ENCODE measurements at places on chromosomes 12 and 14.
A peak's percentile ranks its signal among the peaks of the same experiment; 100 is the strongest.

GRCh38 chr12:124673801-124674617 is 106.6 kb upstream of the NCOR2 start:
- DNase-seq, result no peak

DNA sequence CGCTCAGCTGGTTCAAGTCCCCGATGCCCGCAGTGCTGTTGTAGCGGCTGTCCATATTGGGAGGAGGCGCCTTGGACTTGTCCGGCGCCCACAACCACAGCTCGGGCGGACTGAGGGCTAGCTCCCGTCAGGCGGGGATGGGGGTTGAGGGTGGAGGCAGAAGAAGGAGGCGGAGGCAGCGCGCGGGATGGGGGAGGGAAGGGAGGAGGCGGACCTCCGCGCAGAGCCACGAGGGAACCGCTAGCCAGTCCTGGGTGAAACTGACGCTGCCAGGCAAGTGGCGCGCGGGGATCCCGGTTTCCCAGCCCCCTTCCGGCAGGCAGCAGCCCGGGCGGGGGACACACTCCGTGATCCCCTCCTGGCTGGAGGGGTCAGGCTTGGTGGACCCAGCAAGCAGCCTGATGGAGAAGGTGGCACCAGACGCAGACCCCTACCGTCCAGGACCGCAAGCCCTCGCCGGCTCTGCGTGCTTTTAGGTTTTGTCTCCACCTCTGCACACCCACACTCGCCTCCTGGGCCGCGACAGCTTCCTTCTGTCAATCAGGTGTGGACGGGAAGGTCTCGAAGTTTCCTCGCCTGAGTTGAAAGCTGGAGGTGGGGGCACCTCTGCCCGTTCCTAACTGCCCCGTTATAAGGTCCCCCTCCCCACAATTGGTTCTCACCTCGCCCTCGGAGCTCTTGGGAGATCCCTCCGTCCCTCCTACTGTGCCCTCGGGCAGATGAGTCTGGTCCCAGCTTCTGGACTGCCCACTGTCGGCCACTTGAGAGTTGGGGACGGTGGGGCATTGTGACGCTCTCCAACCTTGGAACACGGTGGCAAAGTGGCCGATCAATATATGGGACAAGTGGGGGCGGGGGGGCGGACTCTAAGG is at the start of gene CPNE8:
TSS of gene CPNE8 (minus strand) at position 112 of the 872 bp plus-strand sequence. CDS start at position 55, 57 bp downstream.
- peak; percentile 44 for DNase-seq

GRCh38 chr12:119826661-119827445 is 50.3 kb downstream of the CIT start:
- no peak for DNase-seq

DNA sequence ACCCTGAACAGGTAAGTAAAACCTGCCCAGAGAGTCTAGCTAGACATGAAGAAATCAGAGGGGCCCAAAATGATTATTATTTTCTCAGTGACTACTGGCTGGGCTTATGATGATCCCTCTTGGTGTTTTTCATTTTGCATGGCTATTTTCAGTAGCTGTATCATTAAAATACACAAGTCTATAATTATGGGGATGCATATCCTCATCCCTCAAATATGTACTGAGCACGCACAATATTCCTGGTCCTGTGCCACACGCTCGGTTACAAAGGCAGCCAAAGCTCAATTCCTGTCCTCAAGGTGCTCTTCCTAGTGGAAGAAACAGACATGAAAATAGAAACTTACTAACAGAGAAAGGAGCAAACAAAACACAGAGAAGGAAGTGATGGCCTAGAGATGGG is 180.0 kb downstream of the DAD1 start:
- DNase-seq, result no peak

DNA sequence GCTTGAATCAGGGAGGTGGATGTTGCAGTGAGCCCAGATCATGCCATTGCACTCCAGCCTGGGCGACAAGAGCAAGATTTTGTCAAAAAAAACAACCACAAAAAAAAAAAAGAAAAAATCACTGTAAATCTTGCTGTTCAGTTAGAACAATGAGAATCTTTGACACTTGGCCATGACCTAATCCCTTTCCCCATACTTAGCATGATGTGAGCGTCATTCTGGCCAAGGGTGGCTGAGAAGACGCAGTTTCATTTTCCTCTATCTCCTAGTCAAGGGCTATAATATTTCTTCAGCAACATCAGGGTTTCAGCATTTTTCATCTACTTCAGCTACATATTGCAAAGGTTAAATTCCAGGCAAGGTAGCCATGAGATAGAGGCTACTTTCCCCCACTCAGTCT is 599.4 kb upstream of the MDGA2 start:
- DNase-seq, result no peak

DNA sequence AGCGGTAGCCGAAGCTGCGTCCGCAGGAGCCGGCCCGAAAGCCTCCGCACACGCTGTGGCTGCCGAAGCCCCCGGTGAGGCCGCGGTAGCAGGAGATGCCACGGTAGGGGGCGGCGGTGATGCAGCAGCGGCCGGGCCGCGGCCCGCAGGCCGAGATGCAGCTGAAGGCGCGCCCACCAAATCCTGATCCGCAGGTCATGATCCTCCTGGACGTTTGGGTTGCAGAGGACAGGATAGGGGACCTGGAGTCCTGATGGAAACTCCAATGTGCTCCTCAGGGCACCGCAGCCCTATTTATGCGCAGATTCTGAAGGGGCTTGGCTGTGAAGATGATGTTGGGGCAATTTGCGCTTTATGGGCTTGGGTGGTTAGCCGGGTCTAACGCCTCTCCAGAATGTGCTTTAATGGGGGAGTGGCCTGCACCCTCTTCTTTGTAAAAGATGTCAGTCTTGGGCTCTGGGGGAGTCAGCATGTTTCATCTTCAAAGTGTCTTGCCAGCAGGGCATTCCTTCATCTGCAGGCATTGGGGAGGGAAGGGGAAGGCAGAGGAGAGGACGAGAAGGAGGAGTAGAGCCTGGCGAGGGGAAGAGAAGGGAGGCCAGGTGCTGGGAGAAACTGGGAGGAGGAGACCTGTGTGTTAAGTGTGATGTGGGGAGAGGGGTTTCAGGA is at the start of gene KRT81:
TSS of gene KRT81 (minus strand) at position 268 of the 669 bp plus-strand sequence. CDS start at position 199, 69 bp downstream.
- no peak for DNase-seq

All from central memory CD4-positive, alpha-beta T cell (primary cell).